ENCODE measurements at places on chromosomes 11 and 22.

DNA sequence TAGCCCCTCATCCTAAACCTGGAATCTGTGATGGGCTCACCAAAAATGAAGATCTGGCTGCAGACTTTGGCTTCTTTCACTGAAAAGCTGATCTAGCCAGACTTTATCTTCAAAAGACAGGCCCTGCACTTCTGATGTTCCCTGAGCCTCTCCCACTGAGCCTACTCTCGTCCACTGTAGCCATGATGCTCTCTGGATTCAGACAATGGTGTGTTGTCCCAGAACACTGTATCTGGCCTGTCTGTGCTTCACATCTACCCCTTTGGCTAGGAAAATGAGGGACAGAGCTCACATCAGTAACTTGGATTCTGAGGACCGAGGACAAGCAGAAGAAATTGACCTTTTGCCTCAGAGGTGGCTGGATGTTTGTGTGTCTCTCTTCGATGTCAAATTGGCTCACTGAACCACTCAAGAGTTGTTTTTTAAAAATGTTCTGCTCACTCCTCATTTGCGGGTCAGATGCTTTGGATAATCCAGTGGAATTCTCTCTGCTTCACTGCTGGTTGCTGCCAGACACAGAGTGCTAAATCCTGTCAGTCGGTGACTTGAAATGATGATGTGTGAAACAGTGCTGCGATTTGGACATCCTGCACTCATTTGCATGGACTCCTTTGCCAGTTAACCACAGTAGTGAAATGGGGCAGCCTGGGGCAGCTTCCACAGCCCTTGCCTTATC is 67.5 kb downstream of the ARFGAP2 start:
- DNase-seq = no peak

DNA sequence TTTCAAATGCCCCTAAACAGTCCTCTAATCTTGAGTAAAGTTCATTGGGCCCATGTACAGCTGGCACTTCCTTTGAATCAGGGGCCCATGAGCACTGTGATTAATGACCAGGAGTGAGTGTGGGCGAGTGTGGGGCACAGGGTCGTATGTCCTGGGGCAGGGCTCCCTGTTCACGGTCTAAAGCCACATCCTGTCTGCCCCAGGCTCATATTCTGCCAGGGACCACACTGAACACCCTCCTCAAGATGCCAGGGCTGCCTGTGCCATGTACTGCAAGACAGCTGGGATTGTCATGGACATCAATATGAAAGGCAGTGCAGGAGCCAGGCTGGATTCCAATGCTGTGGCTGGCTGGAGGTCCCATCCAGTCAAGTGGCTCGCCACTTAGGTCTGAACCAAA is 130.5 kb downstream of the KIRREL3 start:
- DNase-seq = no peak

GRCh38 chr11:130415731-130416529 is 12.5 kb downstream of the ADAMTS8 start:
- no peak for DNase-seq

DNA sequence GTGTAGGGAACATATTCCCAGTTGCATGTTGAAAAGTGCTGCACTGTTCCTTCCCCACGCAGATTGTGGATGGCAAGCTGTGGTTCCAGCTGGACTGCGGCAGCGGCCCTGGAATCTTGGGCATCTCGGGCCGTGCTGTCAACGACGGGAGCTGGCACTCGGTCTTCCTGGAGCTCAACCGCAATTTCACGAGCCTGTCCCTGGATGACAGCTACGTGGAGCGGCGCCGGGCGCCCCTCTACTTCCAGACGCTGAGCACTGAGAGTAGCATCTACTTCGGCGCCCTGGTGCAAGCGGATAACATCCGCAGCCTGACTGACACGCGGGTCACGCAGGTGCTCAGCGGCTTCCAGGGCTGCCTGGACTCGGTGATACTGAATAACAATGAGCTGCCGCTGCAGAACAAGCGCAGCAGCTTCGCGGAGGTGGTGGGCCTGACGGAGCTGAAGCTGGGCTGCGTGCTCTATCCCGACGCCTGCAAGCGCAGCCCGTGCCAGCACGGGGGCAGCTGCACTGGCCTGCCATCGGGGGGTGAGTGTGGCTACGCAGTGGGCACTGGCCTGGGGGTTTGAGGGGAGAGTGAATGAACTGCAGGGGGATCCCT is 102.7 kb upstream of the MTNR1B start:
- DNase-seq = no peak

DNA sequence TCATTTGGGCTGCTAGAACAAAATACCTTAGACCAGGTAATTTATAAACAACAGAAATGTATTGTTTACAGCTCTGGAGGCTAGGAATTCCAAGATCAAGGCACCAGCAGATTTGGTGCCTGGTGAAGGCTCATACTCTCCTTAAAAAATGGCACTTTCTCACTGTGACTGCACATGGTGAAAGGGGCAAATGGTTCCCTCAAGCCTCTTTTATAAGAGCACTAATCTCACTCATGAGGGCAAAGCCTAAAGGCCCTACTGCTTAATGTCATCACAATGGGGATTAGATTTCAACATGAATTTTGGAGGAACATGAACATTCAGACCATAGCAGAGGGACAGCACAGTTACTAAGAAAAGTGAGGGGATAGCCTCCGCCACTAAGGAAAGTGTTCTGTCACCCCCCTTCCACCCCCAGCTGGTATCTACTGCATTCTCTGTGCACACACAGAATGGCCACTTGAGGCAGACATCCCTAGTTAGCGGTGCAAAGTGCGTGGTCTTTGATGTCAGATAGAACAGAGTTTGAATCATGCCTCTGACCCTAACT is 47.2 kb upstream of the CEP295 start:
- DNase-seq = peak; percentile 6

DNA sequence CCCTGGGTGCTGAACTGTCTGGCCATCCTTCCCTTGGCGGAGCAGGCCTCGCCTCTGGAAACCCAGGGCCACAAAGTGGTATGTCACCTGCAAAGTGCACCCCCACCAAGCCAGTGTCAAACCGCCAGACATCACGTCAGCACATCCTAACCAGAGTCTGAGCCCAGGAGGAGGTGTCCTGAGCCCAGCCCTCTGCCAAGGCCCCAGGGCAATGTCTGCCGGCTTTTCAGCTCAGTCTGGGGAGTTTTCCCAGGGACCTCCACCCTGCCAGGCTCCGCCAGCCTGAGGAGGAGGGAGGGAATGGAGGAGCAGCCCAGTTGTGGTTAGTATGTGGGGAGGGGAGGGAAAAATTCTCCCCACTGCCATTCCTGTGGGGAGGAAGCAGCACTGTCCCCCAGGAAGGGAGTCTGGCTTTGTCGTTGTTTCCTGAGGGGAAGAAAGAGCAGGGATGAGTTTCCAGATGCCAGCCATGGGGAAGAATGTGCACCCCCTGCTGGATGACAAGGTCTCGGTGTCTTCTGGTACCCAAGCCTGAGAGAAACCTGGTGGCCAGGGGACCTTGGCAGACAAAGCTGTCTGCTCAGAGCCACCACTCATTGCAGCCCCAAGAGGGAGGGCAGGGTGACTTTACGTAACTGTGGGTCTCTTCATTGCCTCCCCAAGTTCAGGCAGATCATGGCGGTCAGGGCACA is 81.4 kb upstream of the CD82 start:
- DNase-seq = no peak

DNA sequence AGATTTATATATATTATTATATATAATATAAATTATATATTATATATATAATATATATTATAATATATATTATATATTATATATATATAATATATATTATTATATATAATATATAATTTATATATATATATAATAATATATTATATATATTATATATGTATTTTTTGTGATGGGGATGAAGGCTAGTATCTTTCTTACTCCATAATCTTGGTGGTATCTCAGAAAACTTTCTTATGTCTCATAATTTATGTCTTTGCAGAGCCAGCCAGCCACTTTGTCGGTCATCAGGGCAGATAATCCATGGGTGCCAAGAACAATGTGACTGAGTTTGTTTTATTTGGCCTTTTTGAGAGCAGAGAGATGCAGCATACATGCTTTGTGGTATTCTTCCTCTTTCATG is at the start of gene OR4S1:
TSS of gene OR4S1 (plus strand) at position 301 of the 400 bp plus-strand sequence. CDS start at position 301, 0 bp downstream.
- no peak for DNase-seq

DNA sequence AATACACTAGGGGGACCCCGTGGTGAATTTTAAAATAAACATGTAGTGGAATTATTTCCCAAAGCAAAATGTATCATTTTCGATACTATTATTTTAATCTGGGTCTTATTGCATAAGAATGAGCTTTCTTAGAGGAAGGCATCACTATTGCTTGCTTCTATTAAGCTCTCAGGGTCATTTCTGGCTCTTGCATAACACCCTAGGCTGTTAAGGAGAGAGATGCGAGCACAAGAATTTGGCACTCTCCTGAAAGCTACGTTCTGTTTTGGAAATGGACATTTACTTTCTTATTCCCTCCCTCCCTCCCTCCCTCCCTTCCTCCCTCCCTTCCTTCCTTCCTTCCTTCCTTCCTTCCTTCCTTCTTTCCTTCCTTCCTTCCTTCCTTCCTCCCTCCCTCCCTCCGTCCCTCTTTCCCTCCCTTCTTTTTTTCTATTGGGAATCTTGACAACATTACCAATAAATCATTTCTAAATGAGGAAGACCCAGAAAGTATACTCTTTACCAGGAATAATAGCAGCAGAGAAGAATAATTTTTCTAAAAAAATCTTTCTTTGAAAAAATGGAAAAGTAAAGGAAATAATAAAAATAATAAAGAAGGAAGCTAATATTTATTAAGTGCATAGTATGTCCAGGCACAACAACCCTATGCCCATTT is 83.6 kb upstream of the BDNF start:
- no peak for DNase-seq

DNA sequence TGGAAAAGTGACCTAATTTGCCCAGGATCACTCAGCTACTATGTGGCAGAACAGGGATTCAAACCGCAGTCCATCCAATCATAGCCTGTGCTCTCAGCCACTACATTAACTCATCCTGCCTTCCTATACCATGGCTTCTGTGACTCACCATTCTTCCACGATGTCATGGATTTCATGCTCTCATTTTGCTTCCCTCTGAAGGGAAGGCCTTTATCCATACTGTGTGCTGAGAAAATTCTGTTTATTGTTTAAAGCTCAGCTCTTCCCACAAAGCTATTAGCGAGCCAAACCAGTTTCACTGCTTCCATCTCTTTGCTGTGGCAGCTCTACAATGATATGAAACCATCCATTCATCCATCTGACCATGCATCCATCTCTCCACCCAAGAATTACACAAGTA is 289.9 kb downstream of the TENM4 start:
- DNase-seq = no peak

- no peak for DNase-seq
Observed at GRCh38 chr11:44912270-44912987, 38.3 kb downstream of the TP53I11 start.

- no peak for DNase-seq
Observed at GRCh38 chr11:73384872-73385689, 8.9 kb downstream of the RELT start.

- DNase-seq = no peak
Observed at GRCh38 chr11:25860677-25861450, 471.1 kb upstream of the ANO3 start.

GRCh38 chr11:36240801-36241200 is 48.4 kb downstream of the COMMD9 start:
- no peak for DNase-seq

DNA sequence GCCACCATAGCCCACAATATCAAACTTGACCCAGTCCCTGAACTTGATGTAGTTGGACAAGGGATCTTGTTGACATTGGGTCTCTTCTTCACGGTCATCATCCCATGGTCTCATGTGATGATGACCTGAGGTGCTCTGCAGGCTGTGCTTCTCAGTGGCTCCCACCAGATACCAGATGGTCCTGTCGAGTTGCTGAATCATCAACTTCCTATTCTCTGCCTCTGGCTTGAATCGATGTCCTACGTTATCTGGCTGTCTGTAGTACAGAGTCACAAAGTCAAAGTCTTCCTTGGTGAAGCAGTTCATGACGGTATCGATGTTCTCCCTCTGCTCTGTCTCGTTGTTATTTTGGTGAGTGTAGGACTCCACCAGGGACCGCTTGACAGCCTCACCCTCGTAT is 145.7 kb upstream of the ALDH3B2 start:
- no peak for DNase-seq

DNA sequence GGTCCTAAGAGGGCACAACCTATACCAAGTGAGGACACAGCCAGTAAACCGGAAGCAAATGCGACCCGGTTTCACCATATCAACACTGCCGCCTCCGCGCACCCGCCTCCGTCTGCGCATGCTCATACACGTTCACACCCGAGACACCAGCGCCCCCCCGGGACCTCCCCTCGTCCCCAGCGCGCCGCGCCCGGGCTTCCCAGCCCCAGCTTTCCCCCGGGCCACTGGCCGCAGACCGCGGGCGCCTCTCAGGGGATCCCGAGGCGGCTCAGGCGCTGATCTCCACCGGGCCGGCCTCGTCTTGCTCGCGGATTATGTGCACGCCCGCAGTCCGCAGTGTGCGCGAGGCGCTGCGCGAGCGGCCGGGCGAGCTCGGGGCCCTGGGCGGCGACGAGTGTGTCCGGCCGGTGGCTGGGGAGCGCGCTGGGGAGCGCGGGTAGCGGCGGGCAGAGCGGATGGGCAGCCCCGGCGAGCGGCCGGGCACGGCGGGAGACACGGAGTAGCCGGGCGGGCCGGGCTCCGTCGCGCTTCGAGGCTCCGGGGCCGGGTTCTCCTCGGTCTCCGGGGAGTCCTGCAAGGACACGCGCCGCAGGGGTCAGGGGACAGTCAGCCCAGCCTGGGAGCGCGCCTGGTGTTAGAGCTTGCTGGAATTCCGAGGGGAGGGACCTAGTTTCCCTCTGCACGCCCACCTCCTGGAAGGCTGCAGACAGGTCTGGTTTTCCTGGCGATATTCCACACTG is 2.0 kb downstream of the HEPN1 start:
- DNase-seq = peak; percentile 89

DNA sequence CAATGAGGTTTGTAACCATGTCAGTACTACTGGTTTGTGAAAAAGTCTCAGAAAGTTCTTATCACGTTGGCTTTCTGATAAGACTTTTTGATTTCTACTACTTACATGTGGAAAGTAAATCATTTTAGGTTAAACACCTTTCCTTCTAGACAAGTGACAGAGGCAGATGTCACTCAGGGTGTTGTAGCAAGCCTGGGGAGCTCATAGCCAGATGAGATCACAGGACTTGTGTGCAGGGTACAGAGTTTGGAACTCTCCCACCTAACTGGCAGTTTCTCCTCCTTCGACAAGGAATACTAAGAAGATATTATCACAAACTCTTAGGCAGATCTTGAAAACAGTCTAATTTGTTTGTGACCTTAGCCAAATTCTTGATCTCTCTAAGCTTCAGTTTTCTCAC is 49.4 kb upstream of the PICALM start:
- DNase-seq = no peak
